Naive thymus-derived CD4-positive, alpha-beta T cell (primary cell): ENCODE measurements at places on chromosomes 4 and X. TPM values are rescaled to one million over a fixed set of nuclear protein-coding genes. Genes with fewer than 3 reads are reported as not detected.

The AREG gene
- 30.5 TPM for total RNA-seq

The CFI gene
- not detected in 2 replicates for total RNA-seq

DNA sequence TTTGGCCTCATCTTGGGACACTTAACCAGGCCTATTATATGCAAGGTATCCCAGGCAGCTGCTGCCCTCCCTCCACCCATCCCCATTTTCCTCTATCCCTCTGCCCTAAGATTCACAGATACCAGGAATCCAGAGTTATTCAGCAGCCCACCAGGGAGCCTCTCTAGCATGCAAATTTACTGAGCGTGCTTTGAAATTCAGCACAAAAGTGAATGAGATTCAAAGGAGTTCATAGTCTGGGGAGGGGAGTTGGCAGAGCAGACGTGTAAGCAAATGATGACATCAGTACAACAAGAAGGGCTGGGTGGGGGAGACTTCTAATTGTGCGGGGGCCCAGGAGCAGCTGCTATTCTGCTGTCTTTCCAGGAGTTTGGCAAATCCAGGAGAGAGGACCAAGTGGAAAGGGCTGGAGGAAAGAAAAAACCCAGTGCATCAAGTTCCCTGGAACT, 1.7 kb upstream of the MTM1 start:
- no peak for DNase-seq

DNA sequence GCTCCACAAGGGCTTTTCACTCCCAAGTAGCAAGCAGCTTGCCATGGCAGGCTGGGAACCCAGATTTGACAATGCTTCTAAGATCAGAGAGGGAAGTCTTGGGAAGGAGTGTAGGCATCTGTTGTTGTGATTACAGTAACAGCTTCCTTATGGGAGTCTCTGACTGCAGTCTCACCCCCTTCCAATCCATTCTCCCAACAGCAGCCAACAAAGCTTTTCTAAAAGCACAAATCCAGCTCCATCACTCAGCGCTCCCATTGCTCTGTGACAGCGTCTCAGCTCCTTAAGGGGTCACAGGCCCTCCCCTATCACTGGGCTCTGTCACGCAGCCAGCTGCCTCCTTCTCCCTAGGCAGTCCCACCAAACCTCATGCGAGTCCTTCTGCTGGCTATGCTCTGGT, 7.1 kb downstream of the IGFBP7 start:
- no peak for DNase-seq

GRCh38 chr4:83932750-83933391, 397.0 kb downstream of the GPAT3 start:
- DNase-seq = no peak
